ENCODE measurements at places on chromosomes 6 and 20.

GRCh38 chr6:74070091-74070490 lies 374.1 kb downstream of the CD109 start:
- peaks cover 24% of the 10 kb centered on the region for H3K4me1 ChIP-seq
- no peak overlapping the region for H3K27ac ChIP-seq
- H3K36me3 ChIP-seq: no peaks in the 10 kb centered on the region
- no peaks in the 10 kb centered on the region for H3K27me3 ChIP-seq
- no peak overlapping the region for H3K4me3 ChIP-seq

DNA sequence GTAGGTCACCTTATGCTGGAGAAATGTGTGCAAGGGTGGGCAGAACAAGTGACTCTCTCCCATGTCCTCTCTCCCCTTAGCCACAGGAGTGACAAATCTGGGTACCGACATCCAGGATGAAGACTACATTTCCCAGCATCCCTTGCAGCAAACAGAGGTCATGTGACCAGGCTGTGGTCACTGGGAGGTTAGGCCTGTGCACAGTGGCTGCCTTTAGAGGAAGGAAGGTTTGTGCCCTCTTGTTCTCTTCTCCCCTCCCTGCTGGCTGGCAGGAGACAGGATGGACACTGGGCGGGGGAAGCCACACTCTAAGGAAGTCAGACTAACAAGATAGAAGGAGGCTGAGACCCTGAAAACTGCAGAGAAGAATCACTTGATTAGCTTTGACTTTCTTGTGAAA lies 360.2 kb downstream of the PREX1 start:
- peak; percentile 62 for DNase-seq
- peaks cover 10% of the 10 kb centered on the region for H3K27me3 ChIP-seq
- no peak overlapping the region for H3K4me3 ChIP-seq

GRCh38 chr6:225121-225721 lies 67.1 kb upstream of the DUSP22 start:
- no peaks in the 10 kb centered on the region for H3K36me3 ChIP-seq
- H3K4me1 ChIP-seq: no peaks in the 10 kb centered on the region
- H3K27me3 ChIP-seq: peaks cover 29% of the 10 kb centered on the region
- no peak overlapping the region for H3K27ac ChIP-seq

- H3K27ac ChIP-seq: no peak overlapping the region
- H3K27me3 ChIP-seq: no peaks in the 10 kb centered on the region
- H3K36me3 ChIP-seq: no peaks in the 10 kb centered on the region
- H3K4me1 ChIP-seq: no peaks in the 10 kb centered on the region
- no peak overlapping the region for H3K4me3 ChIP-seq
These were observed 47.5 kb upstream of the CD93 start for GRCh38 chr20:23133560-23133998.

DNA sequence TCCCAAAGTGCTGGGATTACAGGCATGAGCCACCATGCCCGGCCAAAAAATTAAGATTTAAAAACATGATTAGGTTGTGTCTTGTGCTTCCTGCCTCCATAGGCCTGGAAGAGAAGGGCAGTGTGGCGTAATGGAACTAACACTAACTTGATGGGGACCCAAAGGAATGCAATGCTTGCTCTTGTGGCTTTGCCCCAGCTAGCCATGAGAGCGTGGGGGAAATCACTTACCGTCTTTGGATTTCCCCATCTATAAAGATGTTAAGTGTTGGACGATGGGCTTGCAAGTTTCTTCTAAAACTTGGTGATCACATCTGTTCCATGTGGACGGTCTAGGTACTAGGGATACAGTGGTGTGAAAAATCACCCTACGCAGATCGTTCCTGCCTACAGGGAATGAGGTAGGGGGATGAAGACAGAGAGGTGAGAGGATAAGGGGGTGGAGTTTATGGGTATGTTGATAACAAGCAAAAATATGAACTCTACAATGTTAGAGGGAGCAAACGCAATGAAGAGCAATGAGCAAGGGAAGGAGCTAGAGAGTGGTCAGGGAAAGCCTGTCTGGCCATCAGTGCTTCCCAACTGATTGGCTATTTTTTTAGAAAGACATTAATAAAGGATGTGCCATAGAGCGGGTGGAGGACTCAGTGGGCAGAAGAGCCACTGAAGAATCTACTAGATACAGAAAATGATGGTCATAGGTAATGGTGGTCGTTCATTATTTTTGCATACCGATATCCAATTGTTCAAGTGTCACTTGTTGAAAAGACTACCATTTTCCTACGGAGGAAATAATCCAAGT lies 165.2 kb downstream of the BCAS1 start:
- DNase-seq: no peak
- H3K27ac ChIP-seq: peak overlapping the region; percentile 0
- H3K4me1 ChIP-seq: peaks cover 61% of the 10 kb centered on the region
- no peaks in the 10 kb centered on the region for H3K27me3 ChIP-seq
- no peak overlapping the region for H3K4me3 ChIP-seq

GRCh38 chr6:34791701-34792604 lies at the start of gene BLTP3A:
TSS of gene BLTP3A (plus strand) at chr6:34792083. CDS start at chr6:34792251, 168 bp downstream.
- no peaks in the 10 kb centered on the region for H3K27me3 ChIP-seq
- H3K36me3 ChIP-seq: peaks cover 37% of the 10 kb centered on the region
- H3K4me1 ChIP-seq: peaks cover 34% of the 10 kb centered on the region
- peak within 1 kb of the TSS; percentile 93 for H3K4me3 ChIP-seq

DNA sequence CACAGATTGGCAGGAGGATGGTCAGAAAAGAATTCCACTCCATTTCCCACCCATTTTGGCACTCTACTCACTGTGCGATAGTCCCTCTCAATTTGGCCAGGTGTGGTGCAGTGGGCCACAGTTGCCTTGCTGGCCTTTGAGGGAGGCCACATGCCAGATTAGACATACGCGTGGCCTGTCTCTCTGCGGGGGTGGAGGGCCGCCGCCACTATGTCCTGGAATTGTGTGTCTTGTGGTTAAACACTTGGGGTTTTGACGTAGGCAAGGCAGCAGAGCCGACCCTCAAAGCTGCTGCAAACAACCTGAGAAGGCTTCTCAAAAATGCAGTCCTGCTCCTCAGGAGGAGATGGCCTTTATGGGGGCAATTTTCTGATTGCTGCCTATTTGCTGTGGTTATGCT lies 4.9 kb upstream of the DAAM2 start:
- no peak overlapping the region for H3K27ac ChIP-seq
- no peak for DNase-seq
- no peaks in the 10 kb centered on the region for H3K36me3 ChIP-seq
- H3K4me1 ChIP-seq: no peaks in the 10 kb centered on the region
- H3K4me3 ChIP-seq: no peak overlapping the region
- peaks cover 18% of the 10 kb centered on the region for H3K27me3 ChIP-seq

DNA sequence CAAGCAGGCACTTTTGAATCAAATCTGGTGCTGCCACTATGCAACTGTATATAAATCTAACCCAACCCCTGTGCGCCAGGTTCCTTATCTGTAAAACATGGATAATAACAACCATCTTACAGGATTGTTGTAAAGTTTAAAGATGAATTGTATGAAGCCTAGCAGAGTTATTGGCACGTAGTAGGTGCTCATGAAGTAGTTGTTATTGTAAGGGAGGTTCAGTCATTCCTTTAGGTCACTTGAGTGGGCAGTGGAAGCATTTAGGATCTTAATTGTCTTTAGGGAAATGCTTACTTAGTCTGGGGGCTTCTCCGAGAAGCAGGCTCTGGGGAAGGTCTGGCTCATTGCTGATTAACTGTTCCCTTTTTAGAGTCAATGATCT lies 29.8 kb upstream of the PKIG start:
- no peaks in the 10 kb centered on the region for H3K4me1 ChIP-seq
- peaks cover 34% of the 10 kb centered on the region for H3K27me3 ChIP-seq
- no peak overlapping the region for H3K27ac ChIP-seq
- H3K4me3 ChIP-seq: no peak overlapping the region

- H3K27me3 ChIP-seq: peaks cover 73% of the 10 kb centered on the region
- no peak overlapping the region for H3K4me3 ChIP-seq
- H3K4me1 ChIP-seq: no peaks in the 10 kb centered on the region
- DNase-seq: no peak
These were observed 71.7 kb upstream of the LY86 start for GRCh38 chr6:6516666-6517458.

GRCh38 chr6:168666699-168667427 lies 225.9 kb downstream of the SMOC2 start:
- no peak for DNase-seq
- no peak overlapping the region for H3K4me3 ChIP-seq
- no peaks in the 10 kb centered on the region for H3K27me3 ChIP-seq

DNA sequence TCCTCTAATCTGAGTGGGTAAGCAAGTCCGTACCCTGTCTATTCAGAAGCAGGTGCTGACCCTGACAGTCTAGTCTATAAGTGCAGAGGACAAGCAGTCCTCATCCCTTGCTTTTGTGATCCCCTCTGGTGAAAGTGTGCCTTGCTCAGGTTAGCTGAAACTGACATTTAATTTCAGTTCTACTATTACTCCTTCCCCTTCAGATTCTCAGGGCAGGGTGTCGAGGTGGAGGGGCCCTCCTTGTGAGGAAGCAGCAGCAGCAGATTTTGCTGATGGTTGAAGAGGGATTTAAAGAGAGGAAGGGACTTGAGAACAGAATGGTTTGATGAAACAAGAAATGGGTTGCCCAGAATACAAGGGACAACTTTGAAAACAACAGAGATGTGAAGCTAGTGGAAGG lies 309.3 kb downstream of the CLIC5 start:
- DNase-seq: no peak
- no peak overlapping the region for H3K27ac ChIP-seq
- H3K4me1 ChIP-seq: peaks cover 8% of the 10 kb centered on the region
- no peak overlapping the region for H3K4me3 ChIP-seq
- no peaks in the 10 kb centered on the region for H3K36me3 ChIP-seq
- no peaks in the 10 kb centered on the region for H3K27me3 ChIP-seq

DNA sequence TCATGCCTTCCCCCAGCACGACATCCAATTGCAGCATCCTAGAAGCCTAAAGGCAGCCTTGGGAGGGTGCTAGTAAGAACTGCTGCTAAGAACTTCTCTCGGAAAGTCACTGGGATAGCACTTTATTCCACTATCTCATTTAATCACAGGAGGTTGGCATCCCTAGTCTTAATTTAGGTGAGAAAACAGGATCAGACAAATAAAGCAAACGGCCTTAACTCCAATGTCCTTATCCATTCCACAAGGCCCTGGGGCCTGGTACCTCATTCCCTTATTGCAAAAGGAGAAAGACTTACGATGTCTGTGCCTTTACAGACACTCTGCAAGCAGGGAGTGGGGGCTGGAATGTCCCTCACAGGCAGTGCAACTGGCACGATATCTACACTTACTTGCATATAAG lies 60.7 kb downstream of the BFSP1 start:
- H3K4me3 ChIP-seq: no peak overlapping the region
- H3K4me1 ChIP-seq: no peaks in the 10 kb centered on the region
- no peak for DNase-seq

GRCh38 chr20:47362361-47363219 lies 6.1 kb upstream of the ZMYND8 start:
- DNase-seq: no peak
- peak overlapping the region; percentile 61 for H3K27ac ChIP-seq
- H3K4me3 ChIP-seq: peak overlapping the region; percentile 6
- no peaks in the 10 kb centered on the region for H3K27me3 ChIP-seq
- no peaks in the 10 kb centered on the region for H3K4me1 ChIP-seq

DNA sequence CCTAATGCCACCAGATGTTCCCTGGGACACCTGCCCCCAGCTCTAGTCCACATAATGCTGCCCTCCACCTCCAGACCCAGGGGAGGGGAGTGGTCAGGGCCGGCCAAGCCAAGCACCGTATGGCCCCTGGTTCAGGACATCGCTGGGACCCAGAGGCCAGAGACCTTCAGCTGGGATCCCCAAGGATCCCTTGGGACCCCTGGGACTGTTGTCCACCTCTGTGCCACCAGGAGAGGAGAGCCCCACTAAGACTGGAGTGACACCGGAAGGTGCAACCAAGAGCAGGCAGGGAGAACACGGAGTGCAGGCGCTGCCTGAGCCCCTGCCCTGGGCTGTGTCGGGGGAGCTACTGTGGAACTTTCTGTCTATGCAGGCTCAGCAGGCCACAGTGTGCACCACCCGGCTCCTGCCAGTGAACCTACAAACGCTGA lies 43.6 kb downstream of the CTCFL start:
- no peaks in the 10 kb centered on the region for H3K4me1 ChIP-seq
- peaks cover 99% of the 10 kb centered on the region for H3K27me3 ChIP-seq
- no peak for DNase-seq
- no peak overlapping the region for H3K27ac ChIP-seq

Data from Calu3 (cell line).